Peyer's patch (tissue), 4 donors: ENCODE measurements at places on chromosomes 3 and 15.

GRCh38 chr15:25705433-25706115, 157.6 kb downstream of the ATP10A start:
- DNase-seq = no peak

- DNase-seq = no peak
These were observed 28.8 kb upstream of the VILL start for GRCh38 chr3:37961622-37962431.

DNA sequence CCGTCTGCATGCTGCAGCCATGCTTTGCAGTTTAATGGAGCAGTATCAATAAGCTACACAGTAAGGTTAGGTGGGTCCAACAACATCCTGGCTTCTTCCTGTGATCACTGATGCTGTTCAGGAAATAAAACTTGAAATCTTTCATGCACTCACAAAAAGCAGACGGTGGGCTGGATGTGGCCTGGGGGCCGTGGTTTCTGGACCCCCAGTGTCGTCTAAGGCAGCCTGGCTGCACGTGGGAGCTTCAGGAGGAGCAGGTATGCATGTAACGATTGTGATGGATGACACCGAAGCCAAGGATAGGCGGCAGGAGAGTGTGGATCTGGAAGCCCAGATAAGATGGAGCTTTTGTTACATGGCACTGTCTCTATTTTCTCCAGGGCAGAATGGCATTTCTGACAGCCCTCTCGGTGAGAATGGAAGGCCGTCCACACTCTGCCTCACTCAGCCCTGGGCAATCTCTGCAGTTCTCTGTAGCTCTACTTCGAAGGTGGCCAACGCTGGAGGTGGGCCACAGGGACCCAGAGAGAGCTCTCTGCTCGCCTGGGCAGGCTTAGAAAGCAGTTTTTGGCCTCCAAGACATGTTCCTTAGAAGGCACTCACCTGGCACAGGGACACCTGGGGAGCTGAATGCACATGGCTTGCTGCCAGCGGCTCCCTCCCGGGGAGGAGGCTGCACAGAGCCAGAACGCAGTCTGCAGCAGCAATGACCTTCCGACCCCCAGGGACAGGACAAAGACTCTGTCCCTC, 46.4 kb upstream of the IQSEC1 start:
- DNase-seq = no peak

DNA sequence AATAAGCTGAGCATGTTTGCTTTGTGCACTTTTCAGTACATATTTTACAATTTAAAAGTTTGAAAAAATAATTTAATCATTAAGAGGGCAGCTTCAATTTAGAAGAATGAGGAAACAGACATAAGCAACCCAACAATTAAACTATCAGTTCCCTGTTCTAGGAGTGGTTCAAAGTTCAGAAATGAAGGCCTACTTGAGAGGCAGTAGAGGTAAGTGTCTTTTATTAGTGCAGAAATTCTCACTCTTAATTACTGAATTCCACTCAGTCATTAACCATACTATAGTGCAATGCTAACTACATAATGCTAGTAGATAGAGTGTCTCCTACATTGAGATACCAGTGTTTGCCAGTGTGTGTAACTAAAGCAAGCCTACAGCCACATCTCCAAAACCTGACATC, 73.1 kb downstream of the TNIK start:
- DNase-seq = no peak

DNA sequence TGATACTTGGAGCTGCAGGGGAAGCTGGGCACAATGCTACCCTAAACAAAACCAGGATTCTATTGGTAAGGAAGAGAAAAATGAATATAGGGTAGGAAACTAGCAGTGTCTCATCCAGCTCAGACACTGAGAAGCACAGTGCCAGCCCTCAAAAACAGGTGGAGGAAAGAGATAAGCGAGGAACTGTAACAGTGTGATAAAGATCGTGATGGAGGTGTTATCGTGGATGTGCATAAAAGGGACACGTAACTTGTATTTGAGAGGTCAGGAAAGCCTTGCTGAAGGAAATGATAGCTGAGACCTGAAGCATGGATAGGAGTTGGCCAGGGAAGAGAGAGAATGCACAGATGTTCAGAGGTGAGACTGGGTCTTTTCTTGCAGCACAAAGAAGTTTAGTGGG, 27.4 kb downstream of the MIX23 start:
- no peak for DNase-seq

DNA sequence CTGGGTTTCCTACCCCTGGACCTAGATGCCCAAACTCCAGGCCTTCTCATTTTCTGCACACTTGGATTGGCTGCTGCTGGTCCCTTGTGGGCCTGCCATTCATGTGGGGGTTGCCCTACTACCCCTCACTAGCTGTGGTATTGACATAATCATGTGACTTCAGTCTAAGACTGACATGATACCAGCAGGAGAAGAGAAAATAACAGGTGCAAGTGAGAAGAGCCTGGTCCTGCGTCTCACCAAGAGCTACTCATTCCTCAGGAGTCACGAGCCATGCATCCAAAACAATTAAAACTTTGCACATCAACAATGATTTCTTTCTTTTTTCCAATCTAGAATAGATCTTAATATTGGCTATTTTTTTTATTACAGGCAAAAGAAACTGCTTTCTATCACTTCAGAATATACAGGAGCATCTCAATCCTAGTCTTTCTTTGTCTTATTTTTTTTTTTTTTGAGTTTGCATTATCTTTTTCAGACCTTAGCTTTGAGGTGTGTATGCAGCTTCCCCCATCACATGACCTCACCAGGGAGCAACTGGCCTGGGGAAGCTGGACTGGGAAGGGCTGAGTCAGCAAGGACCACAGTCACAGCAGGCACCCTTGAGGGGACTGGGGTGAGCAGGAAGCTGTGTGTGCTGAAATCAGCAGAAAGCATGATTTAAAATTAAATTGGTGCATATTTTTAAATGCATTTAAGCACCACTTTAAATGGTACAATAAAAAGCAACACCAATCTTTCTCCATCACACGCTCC, 27.6 kb downstream of the SLC9A9 start:
- DNase-seq = no peak

- DNase-seq = no peak
These were observed 192.6 kb downstream of the PDZRN3 start for GRCh38 chr3:73432023-73432705.

- no peak for DNase-seq
These were observed 340.9 kb upstream of the ICE2 start for GRCh38 chr15:60819860-60820259.

- DNase-seq = no peak
These were observed 74.7 kb downstream of the XXYLT1 start for GRCh38 chr3:195196266-195196665.

DNA sequence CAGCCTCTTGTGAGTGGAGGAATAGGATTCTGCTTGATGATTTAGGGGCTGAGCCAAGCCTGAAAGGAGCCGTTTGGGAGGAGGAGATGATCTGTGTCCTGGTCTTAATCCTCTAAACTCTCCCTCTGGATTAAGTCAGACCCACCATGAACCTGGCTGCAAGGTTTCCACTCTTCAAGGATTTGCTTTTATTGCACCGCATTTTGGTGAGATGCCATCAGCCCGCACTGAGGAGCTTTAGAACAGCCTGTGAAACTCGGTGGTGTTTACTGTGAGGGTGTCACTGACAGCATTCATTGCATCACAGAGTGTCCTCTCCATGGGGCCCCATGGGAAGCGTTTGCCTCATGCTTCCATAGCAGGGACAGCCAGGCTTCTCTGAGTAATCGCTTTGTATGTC, 59.2 kb downstream of the EPHB1 start:
- no peak for DNase-seq

GRCh38 chr3:197007296-197007940, 22.2 kb downstream of the MELTF start:
- no peak for DNase-seq

DNA sequence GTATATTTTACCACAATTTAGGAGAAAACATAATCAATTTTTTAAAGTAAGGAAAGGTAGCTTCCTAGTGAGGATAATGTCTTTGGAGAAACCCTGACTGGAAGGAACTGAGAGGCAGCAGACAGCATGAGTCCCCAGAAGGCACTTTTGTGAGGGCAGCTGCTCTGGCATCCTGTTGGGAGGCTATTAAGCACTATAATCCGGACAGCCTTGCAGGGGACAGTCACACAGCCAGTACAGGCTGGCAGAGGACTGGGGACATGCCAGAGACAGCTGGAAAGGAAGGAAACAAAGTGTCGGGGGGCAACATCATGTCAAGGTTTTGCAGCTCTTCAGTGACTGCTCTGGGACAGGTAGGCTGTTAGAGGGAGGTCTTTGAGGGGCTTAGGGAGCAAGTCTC, 15.7 kb downstream of the ACAN start:
- no peak for DNase-seq

DNA sequence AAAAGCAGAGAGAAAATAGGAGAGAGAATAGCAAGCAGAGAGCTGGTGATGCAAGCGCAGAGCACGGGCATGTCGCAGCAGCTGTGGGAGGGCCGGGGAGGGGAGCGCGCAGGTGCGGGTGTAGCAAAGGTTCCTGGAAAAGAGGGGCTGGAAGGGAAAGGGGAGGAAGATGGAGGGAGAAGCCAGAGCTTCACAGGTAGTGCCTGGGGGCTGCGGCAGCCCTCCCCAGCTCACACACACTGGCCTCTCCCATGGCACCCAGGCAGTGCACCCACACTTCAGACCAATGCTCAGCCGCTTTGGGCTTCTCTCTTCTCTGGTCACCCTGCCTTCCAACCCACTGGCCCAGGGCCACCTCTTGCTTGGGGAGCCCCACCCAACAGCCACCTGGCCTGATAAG, 72.1 kb downstream of the ADAMTS7 start:
- no peak for DNase-seq

- no peak for DNase-seq
These were observed 75.5 kb downstream of the PEX5L start for GRCh38 chr3:179961071-179961702.
